ENCODE measurements at places on chromosomes 6 and 20.

GRCh38 chr6:21402368-21402767 lies 191.2 kb upstream of the SOX4 start:
- no peak for DNase-seq

GRCh38 chr20:63547725-63548480 lies at the start of gene SRMS:
SRMS (minus strand) TSS chr20:63547749; CDS start chr20:63547463, 286 bp downstream.
- DNase-seq, result no peak

- DNase-seq, result no peak
These were observed 41.7 kb upstream of the EMILIN3 start for GRCh38 chr20:41408156-41408794.

- no peak for DNase-seq
These were observed 95.4 kb downstream of the KHDC1L start for GRCh38 chr6:73129653-73130443.

- no peak for DNase-seq
These were observed 32.7 kb downstream of the ROS1 start for GRCh38 chr6:117393045-117393444.

DNA sequence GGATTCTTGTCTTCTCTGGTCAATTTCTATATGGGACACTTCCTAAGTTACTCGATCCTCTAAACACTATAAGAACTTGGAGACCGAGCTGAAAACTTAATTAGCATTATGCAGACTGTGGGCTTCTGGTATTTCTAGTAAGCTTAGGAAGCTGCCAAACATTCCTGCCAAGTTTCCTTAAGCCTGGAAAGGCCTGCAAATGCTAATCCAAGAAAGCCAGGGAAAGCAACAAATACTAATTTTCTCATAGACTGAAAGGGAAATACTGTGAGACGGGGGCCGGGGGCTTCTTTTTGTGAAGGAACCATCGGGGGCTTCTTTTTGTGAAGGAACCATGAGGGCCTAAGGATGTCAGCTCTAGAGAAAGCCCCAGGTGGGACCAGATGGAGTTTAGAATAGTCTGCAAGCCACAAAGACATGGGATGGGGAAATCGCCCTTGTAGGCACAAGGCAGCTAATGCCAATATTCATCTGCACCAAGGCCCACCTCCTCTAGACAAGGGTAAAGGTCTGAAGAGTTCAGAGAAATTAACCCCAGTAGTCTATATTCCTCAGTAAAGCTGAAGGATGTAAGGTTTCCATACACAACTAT lies 332.4 kb upstream of the PRDM1 start:
- DNase-seq, result no peak

DNA sequence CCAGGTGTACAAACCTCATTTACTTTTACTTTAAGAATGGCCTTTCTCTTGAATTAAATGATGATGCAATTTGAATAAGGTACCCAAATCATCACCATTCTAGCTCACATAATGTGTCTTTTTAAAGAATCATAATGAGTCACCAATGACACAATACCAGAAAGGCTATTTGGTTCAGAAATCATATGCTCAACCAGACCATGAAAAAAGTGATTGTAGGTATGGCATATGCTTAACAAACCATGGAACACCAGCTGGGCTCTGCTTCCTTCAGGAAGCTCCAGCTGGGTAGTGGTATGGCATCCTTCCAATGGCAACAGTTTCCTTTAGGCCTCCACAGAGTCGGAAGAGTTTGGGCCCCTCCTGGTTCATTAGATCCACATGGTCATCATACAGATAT lies 128.2 kb downstream of the FRK start:
- no peak for DNase-seq

GRCh38 chr6:143807103-143807772 lies 35.9 kb upstream of the LTV1 start:
- no peak for DNase-seq

- DNase-seq, result no peak
These were observed 93.5 kb downstream of the ADGRG6 start for GRCh38 chr6:142395266-142395665.

GRCh38 chr6:75824160-75824559 lies 75.1 kb downstream of the MYO6 start:
- no peak for DNase-seq

DNA sequence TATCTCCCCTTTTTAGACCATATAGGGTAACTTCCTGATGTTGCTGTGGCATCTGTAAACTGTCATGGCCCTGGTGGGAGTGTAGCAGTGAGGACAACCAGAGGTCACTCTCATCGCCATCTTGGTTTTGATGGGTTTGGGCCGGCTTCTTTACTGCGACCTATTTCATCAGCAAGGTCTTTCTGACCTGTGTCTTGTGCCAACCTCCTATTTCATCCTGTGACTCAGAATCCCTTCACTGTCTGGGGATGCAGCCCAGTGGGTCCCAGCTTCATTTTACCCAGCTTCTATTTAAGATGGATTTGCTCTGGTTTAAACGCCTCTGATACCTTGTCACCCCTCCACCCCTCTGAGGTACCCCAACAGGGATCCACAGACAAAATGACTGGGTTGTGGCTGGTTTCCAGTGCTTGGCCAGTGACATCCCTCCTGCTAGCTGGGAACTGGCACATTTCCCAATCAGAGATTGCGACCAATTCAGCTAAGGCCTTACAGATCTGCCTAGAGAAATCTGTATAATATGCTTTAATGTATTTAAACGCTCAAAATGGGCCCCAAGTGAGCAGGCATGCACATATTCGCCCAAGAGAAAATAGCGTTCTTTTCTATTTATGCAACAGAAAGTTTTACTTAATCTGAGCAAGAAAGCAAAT lies 315.6 kb upstream of the QKI start:
- DNase-seq, result no peak

DNA sequence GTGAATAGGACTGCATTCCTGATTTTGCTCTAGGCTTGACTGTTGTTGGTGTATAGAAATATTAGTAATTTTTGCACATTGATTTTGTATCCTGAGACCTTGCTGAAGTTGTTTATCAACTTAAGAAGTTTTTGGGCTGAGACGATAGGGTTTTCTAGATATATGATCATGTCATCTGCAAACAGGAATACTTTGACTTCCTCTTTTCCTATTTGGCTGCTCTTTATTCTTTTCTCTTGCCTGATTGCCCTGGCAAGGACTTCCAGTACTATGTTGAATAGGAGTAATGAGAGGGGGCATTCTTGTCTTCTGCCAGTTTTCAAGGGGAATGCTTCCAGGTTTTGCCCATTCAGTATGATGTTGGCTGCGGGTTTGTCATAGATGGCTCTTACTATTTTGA lies 13.4 kb downstream of the HLA-DOB start:
- DNase-seq, result no peak

- no peak for DNase-seq
These were observed 1.3 kb downstream of the TSPYL1 start for GRCh38 chr6:116278481-116278829.

GRCh38 chr6:28468056-28468455 lies 24.8 kb upstream of the ZSCAN23 start:
- DNase-seq, result no peak

DNA sequence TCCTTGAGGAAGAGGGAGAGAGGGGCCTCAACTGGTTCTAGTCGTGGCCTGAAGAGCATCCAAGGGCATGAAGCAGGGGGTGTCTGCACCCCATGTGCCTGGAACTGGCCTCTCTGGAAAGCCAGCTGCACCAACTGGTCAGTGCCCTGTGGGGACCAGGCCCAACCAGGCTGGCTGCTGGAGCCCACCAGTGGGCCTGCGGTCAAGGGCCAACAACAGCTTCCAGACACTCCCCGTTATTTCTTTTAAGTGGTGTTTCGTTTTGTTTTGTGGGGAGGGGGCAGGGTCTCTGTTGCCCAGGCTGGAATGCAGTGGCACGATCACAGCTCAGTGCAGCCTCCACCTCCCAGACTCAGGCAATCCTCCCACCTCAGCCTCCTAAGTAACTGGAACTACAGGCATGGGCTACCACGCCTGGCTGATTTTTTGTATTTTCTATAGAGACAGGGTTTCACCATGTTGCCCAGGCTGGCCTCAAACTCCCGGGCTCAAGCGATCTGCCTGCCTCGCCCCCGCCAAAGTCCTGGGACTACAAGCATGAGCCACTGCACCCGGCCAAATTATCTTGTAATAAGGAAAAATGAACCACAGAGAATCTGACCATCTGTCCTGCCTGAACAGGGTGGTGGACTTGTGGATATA lies 11.9 kb upstream of the C20orf144 start:
- no peak for DNase-seq

DNA sequence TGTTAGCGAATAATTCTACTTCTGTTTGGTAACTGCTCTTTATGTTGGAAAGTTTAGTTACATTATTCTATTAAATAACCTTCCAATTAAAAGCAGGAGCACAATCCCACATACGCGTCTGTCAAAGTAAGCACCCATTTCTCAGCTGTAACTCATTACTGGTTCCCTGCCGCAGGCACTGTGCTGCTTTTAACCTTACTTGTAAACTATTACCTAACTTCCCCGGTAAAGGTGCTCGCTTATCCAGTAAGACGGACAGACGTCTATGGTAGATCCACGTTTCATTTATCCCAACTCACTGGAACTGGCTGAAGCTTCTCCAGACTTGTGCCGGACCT lies 529 bp upstream of the ENPP4 start:
- DNase-seq, result peak; percentile 6

- DNase-seq, result peak; percentile 61
These were observed 105.4 kb downstream of the PERP start for GRCh38 chr6:138001750-138002349.

DNA sequence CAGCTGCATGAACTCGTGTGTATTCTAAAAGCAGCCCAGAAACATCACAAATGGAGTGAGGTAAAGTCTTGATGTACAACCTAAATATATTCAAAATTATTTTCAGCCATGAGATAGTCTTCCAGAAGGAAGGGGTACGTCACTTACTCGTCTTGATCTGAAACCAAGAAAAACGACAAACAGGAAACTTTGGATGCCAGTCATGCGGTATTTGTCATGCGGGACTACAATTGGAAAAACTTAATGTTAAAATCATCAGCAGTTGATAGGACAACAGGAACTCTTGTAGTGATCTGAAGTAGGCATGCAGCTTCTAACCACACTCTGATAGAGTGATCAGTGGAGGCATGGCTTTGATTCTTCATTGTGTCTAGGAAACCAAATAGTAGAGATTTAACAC lies 29.7 kb downstream of the FAM217A start:
- no peak for DNase-seq

- DNase-seq, result no peak
These were observed 149.3 kb downstream of the UTRN start for GRCh38 chr6:144434308-144434990.

DNA sequence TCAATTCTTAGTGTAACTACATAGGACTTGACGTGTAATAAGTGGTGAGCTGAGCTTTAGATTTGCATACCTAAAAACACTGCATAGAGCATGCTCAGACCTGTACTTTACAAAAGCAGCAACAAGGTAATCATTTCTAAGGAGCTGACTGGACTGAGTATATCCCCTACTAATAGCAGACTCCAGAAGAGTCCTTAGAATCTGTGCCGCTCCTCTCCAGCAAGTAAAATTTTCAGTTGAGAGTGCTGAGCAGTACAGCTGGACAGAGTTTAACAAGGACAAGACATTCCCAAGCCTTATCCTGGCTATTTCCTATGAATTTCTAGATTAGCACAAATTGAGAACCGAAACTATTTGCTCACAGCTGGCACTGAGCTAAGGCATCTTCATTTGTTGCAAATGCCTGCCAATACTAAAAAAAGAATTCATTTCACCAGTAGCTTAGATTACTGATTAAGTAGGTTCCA lies 26.1 kb upstream of the KLHL31 start:
- peak; percentile 32 for DNase-seq

DNA sequence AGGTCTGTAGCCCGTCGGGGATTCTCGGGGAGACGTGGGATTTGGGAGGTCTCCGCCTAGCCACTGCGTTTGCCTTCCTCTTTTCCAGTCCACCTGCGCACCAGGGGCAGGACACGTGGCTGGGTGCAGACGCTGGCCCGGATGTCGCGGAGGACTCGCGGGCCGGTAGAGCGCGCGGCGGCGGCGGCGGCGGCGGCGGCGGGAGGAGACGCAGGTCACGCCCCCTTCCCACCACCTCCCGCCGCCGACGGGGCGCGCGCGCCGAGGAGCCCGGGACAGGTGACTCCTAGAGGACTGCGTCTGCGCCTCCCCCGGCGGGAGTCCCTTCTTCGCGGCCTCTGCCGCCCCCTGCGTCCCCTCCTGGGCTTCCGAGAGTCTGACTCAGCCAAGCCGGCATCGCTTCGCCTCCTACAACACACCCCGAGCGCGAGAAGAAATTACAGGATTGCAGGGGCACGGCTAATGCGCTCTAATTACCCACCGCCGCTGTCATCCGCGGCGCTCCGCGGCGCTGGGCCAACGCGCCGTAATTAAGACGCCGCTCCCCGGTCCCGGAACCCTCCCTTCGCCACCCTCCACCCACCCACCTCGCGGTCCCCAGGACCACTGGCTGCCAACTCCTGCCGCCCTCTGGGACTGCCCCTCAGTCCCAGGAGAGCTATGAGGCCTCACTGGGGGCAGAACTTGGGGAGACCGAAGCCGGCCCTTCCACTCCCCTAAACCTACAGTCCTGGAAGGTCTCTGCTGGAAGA lies 124.5 kb downstream of the MRPL14 start:
- no peak for DNase-seq
